ENCODE measurements at places on chromosomes 7 and 10.

GRCh38 chr10:21519397-21519933, 6.0 kb downstream of the SKIDA1 start:
- DNase-seq: no peak

DNA sequence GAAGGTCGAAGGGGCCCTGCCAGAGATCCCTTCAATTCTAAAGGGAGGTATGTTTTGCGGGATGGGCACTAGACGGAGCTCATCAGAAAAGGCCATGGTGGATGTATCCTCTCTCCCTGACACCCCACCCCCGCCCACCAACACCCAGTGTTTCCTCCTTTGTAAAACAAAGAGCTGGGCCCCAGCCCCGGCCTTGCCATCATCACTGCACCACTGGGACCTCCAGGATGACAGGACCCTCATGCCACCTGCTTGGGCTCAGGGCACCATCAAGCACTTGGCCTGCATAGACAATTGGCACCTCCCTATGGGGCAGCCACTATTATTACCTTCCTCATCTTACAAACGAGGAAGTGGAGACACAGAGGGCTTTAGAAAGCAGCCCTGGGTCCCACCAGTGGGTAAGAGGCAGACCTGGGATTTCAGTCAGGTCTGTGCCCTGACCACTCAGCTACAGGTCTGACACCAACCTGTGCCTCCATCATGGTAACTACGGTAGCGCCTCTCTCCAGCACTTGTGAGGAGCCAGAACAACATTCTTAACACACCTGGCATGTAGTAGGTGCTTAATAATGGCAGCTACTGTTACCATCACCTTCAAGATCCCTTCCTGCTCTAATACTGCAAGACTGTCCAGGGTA, 2.0 kb downstream of the CALML3 start:
- no peak for DNase-seq

DNA sequence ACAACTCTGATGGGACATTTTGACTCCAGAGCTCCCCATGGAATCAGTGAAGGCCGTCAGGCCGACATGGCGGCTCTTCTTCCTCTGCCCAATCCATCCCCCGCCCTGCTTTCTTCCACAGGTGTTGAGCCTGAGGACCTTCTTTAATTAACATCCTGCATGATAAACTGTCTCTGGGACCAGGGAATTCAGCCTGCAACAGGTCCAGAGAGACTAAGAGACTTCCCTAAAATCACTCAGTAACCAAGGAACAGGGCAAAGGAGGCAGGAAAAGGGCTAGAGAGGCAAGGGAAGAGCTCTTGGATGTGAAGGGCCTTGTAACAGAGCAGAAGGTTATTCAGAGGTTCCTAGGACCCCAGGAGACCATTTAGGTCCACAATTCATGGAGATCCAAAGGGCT, 6.0 kb upstream of the PDLIM1 start:
- DNase-seq: no peak

DNA sequence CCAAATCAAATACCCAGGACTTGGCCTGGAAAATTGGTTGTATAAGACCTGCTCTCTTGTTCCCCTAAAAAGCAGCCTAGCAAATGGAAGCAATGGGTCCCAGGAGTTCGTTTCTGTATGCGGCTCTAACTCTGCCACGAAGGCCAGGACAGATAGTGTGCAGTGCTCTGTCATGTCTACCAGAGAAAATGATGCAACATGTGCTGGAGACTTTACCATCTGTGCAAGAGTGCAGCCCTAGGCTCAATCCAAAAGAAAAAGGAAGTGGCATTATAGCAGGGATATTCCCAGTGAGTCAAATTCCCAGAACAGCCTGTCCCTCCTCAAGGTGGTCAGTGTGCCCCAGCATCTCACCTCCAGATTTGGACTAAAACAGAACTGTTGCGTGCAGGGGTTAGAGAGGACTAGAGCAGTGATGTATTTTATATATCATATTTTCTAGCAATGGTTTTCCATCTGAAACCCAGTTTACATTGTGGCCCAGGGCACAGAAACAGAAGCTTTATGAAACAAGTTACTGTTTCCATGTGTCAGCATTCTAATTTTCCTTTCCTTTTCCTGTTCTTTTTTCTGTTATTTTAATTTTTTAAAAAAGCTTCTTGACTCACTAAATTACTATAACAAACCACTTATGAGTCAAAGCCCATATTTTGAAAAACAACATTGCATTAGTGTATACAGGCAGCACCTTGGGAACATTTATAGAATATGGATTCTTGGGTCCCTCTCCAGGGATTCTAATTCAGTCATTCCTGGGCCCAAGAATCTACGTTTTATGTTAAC, 311.2 kb downstream of the RNLS start:
- DNase-seq: peak; percentile 54

Data from LHCN-M2 (cell line).